ENCODE measurements at places on chromosomes 4 and X. TPM values are rescaled to one million over a fixed set of nuclear protein-coding genes. Genes with fewer than 3 reads are reported as not detected.

DNA sequence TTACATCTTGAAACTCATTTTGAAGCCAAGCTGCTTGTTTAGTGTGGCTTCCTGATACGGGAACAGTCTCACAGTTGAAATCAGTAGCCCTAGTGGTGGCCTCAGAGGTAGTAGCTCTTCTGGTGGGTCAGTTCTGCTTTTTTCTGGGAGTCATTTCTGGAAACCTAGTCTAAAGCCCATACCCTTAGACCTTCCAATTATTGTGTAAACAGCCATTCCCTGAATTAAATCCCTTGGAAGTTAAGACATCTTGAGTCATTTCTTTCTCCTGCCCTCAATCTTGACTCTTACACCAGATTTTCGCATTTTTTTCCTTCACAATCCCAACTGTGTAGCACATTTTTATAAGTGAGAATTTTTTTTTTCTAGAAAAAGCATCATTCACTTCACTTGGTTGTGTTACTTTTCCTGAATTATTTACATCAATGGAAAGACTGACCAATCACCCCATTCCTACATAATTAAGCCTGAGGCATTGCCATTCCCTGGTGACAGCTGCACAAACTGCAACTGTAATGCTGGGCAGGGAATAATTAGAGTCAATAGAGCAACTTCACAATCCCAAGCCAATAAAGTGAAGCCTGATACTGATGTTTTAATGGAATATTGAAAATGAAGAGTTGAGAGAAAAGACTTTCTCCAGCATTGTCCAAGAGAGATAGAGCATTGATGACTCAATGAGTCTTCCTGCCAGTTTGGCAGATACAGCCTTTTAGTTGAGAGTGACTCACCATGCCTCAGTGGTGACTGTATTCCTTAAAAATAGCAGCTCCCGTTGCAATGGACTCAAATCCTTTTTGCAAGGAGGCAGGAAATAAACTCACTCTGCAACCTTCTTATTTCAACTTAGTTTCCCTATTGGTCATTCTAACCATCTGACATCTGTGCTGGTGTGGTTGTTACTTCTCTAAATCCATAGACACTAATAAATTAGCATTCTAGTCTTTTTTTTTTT is 13.0 kb upstream of the SEPSECS start:
- no peak for DNase-seq

DNA sequence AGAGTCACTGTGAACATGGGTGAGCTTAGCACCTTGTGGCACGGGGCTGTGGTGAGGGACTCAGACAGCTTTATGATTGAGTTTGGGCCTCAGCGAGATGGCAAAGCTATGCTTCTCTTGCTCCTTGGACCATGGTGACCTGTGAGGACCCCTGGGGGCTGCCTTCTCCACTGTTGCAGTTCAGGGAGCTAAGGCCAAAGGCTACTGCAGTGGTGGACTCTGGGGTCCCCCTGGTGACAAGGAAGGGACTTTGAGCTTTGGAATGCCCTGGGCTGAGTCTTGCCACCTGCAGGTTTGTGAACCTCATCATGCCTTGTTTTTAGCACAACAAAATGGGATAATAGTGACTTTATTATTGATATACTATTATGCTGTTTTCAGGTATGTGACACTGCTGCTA is 36.5 kb downstream of the TBL1X start:
- DNase-seq = no peak

GRCh38 chr4:3746701-3747580 is 19.2 kb upstream of the ADRA2C start:
- DNase-seq = no peak

CLTRN gene
- 0.51 TPM for total RNA-seq

GLRA3 gene
- total RNA-seq = not detected

DNA sequence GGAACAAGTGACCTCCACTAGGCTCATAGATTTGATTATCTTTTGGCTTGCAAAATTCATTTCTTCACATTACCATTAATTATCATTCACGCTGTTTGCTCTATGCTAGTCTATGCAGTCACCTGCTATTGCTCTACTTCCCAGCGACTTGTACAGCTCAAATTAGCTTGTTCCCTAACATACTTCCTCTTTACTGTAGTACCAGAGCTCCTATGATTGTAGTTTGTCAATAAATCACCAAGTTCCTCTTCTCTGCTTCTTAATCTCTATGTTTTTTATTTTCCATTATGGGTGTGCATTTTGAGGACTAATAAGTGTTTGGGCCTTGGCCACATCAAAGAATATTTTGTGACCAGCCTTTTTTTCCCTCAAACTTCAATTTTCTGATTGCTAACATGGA is 6.2 kb upstream of the GSPT2 start:
- no peak for DNase-seq

DNA sequence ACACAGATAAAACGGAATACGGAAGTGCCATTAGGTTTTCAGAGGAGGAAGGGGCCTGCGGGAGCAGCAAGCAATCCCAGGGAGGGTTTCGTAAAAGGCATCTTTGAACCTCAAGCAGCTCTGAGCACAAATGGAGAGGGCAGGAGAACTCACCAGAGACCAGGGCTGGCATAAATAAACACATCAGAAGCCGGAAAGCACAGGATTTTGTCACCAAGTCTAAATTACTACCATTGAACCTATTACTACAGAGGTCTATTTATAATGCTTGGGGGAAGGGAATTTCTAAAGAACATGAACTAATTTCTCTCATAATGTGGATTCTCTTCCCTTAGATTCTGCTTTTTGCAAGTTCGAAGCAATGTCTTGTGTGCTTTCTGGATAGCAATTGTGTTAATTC is 39.6 kb upstream of the MBTPS2 start:
- DNase-seq = no peak

- DNase-seq = no peak
Observed at GRCh38 chr4:139458999-139459398, 5.1 kb downstream of the RAB33B start.

DNA sequence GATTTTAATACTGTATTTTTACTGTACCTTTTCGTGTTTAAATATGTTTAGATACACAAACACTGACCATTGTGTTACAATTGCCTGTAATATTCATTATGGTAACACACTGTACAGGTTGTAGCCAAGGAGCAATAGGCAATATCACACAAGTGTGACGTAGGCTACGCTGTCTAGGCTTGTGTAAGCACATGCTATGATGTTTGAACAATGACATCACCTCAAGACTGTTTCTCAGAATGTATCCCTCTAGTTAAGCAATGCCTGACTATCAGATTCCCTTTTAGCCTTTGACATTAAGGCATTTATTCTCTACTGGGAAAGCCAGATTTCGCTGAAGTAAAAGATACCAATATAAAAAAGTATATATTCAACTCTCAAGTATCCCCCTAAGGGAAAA is 66.2 kb downstream of the VCX3A start:
- DNase-seq = no peak

DNA sequence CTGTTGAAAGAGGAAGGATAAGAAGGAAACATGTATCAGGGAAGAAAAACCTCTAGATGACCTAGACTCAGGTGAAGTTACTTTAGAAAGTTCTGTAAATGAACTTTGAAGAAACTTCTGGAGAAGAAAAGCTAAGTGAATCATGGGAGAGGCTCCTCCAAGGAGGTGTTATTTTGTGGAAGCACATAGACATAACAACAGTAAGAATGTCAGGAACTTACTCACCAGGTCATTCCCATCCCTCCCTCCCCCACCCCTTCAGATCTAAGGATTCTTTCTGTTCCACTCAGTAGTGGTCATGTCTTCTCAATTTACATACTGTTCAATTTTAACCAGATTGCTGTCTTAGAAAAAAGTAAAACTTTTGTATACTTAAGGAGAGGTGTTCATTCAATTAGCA is 310.5 kb upstream of the DDX53 start:
- DNase-seq = no peak

DNA sequence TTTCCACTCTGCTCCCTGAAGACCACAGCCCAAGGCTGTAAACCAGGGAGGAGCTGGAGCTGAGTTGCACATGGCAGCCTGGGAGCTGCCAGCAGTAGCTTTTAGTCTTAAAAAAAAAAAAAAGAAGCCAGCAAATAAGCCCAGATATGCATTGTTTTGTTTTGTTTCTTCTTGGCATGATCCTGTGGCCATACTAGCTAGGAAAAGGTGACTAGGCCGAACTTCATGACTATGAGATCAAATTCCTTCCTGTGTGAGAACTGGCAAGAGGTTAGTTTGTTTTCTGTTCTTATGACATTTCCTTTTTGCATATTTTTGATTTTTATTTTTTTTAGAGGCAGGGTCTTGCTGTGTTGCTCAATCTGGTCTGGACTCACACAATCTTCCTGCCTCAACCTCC is 323.3 kb downstream of the DCTD start:
- DNase-seq = no peak

DNA sequence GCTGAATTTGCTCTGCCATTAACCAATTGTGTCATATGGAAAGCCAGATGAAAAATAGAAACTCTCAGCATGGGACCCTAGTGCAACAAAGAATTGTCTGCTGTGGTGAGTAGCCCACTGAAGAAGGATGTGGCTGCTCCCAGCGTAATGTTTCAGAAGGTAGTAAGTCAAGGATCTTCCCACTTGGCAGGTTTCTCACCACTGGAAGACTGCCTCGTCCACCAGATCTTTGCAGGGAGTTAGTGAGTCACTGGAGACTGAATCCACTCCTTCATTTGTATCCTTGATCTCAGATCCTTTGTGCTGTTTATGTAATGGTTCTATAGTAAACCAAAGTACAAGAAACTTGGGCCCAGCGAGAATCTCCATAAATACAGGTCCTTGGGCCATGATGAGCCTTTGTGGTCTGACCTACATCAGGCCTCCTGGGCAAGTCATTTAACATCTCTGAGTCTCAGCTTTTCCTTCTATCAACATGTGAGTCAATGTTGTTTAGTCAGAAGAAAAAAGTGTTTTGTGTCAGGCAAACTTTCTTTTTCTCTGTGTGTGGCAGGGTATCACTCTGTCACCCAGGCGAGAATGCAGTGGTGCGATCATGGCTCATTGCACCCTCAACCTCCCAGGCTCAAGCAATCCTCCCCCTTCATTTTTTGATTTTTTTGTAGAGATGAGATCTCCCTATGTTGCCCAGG is 78.0 kb upstream of the CCDC160 start:
- no peak for DNase-seq

DNA sequence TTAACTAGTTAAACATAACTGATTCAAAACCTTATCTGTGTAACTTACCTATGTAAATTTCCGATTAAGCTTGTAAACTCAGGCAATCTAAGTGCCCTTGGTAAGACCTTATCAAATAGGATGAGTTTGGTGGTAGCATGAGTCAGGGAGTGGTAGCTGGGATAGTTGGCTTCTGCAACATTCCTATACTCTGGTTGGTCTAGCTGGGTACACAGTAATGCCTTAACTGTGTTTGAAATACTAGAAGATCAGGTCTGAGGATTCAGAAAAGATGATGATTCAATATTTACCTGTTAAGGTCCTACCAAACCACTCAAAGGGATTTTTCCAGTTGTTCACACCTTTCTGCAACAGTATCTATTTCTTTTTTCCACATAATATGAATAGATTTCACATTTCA is 5.3 kb downstream of the YIPF7 start:
- no peak for DNase-seq

GRCh38 chr4:87679449-87680169 is 29.5 kb downstream of the DMP1 start:
- DNase-seq = no peak

SSX3 gene
- not detected for total RNA-seq

DNA sequence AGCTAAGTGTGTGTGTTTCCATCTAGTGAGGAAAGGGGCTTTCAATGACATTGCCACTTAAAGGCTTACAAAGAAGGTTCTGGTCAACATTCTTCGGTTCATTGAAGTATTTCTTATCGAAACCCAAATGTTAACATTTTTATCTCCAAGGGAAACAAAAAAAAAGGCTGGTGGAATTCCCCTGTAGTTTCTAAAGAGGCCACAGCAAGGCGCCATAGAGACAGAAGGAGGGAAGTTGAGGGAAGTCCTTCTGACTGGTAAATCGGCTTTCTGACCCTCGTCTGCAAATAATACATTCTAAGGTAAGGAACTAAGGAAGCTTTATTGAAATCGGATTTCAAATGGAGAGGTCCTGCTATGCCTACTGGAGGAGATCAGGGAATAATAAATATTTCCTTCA is 1.7 kb upstream of the ZFP42 start:
- no peak for DNase-seq

GRCh38 chr4:17544831-17545234 is 29.9 kb downstream of the CLRN2 start:
- no peak for DNase-seq

ARHGAP36 gene
- total RNA-seq = not detected

- DNase-seq = no peak
Observed at GRCh38 chr4:85747882-85748491, 273.0 kb downstream of the ARHGAP24 start.

DNA sequence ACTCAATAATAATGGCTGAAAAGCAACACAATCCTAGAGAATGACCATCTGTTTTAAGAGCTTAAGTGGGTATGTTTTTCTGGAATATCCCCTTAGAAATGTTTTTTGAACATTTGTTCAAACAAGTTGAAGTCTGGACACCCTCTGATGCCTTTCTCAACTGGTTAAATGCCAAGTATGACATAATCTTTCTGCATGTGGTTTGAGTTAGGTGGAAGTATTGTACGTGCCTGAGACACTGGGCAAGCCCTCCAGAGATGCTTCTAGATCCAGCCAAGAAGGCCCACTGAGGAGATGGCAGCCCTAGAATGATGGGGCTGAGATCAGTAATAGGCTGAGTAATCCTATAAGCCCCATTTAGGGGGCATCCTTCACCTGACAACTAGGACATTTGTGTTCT is 493.1 kb downstream of the MAGEE1 start:
- DNase-seq = no peak

DNA sequence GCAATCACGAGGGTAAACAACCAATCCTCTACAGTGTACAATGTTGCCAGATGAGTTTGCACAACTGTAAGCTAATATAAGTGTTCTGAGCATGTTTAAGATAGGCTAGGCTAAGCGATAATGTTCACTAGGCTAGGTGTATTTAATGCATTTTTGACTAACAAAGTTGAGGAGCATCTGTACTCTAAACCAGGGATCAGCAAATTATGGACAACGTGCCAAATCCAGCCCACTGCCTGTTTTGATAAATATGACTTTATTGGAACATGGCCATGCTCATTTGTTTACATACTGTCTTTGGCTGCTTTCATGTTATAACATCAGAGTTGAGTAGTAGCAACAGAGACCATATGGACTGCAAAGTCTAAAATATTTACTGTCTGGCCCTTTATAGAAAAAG is 46.3 kb upstream of the ARHGEF6 start:
- no peak for DNase-seq

GRCh38 chr4:156837625-156838345 is 133.8 kb downstream of the PDGFC start:
- no peak for DNase-seq

DNA sequence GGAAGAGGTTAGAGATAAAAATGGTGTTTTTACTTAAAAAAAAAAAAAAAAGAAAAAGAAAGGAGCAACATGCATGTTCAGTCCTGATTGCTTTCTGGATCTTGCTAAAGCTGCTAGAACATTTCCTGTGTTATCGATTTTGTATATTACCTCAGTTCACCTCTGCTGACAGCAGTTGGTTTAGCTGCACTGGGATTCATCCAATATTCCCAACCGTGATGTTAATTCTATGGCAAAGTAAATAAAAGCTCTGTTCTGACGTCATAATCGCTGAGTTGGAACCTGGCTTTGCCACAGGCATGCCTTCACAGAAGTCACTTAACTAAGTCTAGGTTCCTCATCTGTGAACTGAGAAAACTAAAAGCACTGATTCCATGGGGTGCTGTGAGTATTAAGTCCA is 90.7 kb upstream of the SORBS2 start:
- DNase-seq = no peak
